ENCODE measurements at places on chromosomes 2 and 18.

- no peak for DNase-seq
Measured at GRCh38 chr18:12640881-12641200, 17.1 kb downstream of the SPIRE1 start.

GRCh38 chr2:100145893-100146656 lies 3.7 kb upstream of the AFF3 start:
- no peak for DNase-seq

GRCh38 chr2:159326569-159327255 lies 40.2 kb upstream of the WDSUB1 start:
- DNase-seq: no peak

- no peak for DNase-seq
Measured at GRCh38 chr18:55106906-55107305, 147.6 kb upstream of the CCDC68 start.

DNA sequence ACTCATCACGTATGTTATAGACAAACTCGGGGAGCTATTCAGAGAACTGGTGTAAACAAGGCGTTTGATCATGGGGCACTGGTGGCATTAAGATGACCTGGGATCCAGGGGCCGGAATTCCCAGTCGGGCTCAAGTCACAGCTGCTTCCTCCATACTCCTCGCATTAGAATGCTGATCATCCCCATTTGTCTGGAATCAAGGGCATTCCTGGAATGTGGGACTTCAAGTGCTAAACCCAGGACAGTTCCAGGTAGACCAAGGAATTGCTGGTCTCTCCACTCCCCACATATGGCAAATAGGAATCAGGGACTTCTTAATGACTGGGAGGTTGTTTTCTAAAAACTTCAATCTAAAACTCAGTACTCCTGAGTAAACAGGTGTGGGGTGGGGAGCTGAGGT lies 355.7 kb upstream of the RAB6C start:
- no peak for DNase-seq

DNA sequence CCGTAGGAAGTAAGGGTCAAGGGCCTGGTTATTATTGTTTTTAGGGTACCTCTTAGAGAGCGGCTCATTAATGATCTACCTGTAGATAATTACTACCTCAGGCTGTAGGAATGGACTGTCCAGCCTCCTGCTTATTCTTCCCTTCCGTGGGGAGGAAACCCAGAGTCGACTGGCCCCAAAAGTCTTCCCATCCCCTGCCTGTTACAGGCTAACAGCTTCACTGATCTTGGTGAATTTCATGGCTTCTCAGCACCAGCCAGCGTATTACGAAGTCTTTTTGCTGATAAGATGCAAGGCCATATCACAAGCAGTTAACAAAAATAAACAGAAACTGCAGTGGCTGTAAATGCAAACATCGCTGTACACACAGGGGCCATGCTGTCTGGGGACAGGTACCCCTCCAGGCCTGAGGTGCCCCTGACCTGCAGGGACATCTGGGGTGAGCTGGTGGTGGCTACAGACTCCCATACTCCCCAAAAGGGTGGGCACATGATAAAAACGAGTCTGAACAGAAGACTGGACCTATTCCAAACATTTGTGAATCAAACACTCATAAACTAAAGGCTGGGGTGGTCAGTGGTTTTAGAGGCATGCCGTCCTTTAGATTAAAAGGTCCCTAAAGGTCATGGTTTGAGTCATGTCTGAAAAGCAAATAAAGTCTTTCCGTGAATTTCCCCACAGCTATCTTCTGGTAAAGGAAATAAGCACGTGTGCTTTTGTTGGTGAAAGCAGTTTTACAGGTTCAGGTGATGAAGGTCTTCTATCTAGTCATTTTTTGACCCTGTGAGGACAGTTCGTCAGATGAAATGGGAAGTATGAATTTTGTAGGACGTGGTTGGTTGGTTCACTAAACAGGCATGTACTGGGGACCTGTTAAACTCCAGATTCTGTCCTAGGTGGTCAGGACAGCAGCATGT lies 36.7 kb downstream of the TTC39C start:
- DNase-seq: no peak

DNA sequence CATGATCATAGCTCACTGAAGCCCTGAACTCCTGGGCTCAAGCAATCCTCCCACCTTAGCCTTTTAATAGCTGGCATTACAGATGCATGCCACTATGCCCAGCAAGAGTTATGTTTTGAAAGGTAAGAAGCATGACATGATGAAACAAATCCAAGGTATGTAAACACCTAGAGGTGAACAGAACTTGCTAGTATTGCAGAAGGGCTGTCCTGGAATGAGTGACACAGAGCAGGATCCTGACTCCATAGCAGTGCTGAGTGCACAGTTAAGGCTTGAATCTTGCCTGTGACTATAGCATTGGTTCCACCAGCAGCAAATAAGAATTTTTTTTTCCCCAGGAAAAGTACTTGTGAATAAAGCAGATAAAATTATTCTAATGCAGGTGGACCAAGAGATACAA lies 309.5 kb downstream of the PIK3C3 start:
- DNase-seq: no peak

GRCh38 chr18:63025251-63026090 lies 294.1 kb downstream of the BCL2 start:
- no peak for DNase-seq

DNA sequence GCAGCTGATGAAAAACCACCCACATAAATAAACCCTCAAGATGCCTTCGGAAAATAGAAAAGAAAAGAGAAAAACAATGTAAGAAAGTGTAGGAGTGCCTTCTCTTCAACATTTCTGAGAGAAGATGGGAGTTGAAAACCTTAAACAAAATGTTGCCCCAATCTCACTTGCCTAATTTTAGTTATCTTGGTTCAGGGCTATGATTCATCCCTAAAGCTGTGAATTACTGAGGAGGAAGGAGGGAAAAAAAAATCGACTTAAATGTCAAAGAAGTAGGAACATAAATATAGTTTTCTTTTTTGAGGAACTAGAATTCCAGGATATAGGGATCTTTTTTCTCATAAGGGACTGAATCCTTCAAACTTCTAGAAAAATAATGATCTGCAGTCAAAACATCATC lies 360.3 kb downstream of the TGIF1 start:
- no peak for DNase-seq

GRCh38 chr18:44232500-44232899 lies 448.2 kb upstream of the SETBP1 start:
- DNase-seq: no peak

GRCh38 chr2:168660870-168661862 lies 141.3 kb upstream of the NOSTRIN start:
- DNase-seq: no peak

- no peak for DNase-seq
Measured at GRCh38 chr2:215973145-215973792, 40.1 kb downstream of the MREG start.

DNA sequence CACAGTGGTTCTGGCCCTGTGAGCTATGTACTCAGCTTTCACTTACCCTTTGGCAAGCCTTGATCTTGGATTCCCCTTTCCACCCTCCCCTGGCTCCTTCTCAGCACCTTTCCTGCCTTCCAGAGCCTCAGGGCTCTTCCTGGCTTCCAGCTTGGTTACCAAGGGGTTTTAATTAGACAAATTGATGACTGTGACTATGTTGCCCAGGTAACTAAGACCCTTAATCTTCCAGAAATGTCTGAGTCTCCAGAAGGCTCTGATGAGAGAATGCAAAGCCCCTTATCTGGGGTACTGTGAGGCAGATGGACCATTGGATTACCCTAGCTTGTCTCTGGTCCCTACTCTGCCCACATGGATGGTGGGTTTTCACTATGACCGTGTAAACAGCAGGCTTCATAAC lies 174.2 kb downstream of the LOXHD1 start:
- no peak for DNase-seq

- no peak for DNase-seq
Measured at GRCh38 chr2:112876257-112876970, 34.6 kb upstream of the IL37 start.

GRCh38 chr18:9477509-9477908 lies 2.2 kb downstream of the RALBP1 start:
- no peak for DNase-seq

GRCh38 chr2:41872646-41873045 lies 175.2 kb upstream of the PKDCC start:
- DNase-seq: no peak

- DNase-seq: no peak
Measured at GRCh38 chr2:96869281-96869821, 529 bp downstream of the SEMA4C start.

DNA sequence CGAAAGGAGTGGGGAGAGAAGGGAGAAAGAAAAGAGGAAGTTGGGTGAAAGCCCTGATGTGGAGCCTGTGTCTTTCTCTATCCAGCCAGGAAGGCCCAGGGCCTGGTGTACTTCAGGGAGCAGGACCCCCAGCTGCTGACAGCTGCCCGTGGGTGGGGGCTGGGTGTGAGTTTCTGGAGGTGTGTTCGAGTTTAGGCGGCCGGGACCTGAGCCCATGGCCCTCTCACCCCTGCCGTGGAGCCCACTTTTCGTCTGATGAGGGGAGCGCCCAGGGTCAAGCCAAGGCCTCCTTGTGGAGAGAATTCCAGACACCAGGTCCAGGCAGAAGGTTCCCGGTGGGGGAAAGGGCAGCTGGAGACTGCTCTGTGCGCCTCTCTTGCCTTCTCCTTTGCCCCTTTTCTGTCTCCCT lies 2.2 kb downstream of the SIX3 start:
- no peak for DNase-seq

- no peak for DNase-seq
Measured at GRCh38 chr2:57291209-57291608, 755.4 kb upstream of the VRK2 start.

All from GOT3 (cell line).